ENCODE measurements at places on chromosomes 5 and 9.
A peak's percentile ranks its signal among the peaks of the same experiment; 100 is the strongest.

DNA sequence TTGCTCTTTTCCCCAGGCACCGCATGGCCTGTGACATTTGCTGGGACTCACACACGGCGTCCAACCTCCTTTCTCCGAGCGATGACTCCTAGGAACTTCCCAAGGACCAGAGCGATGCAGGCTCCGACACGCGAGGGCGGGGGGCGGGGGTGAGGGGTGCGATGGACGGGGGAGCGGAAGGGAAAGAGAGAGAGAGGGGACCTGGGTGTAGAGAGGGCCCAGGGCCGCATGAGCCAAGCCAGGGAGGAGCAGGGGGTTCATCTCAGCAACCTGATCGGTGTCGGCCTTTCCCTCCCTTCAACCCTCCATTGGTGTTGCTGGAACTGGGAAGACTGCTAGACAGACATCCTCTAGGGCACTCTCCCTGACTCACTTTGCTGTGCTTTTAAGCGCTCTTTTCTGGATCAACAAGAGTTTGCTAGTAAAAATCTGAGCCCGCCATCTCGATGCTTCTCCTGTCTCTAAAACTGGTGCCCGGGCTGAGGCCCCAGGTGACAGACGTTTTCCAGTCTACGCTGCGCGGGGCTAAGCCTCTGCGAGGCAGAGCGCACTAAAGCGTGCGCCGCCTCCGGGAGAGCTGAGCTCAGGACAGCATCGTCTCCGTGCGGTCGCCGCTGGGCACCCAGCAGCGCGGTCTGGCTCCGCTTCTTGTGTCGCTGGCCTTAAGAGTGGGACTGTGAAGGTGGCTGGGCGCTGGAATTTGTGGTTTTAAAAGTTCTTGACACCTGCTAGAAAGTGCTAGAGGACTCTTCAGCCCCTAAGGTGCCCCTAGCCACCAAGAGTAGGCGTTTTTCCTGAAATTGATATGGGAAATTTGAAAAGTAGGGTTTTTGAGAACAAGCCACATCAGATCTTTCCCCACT, 1.0 kb upstream of the TSLP start:
- no peak for DNase-seq

- DNase-seq, result peak; percentile 44
These were observed 1.3 kb downstream of the MACIR start for GRCh38 chr5:103259705-103260355.

DNA sequence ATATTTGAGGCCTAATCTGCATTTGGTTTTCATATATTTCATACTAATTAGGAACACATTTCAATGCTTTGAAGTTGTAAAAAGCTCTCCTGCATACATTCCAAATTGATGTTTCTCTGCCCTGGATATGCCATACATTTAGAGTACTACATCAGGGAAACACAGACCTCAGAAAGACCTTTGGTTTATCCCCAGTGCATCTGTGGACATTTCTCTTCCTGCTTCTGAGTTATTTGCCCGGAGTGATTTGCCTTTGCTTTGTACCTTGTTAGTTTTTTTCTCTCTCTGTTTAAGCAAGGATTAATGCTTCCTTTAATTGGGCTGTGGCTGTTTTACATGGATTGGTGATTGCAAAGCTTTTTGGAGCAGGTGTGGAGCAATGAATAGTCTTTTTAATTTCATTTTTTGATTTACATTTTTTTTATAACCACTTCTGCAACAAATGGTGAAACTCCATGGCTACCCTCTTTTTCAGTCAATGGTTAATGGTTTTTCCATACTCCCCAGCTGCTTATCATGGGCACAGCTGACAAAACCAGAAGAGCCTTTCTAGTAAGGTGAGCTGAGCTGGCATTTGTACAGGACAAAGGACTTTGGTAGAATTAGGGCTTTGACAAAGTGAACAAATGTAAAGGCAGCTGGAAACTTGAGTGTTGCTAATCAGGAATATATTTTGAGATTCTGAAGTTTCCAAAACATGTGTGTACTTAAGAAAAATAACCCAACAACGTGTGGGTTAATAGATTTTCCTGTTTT, 54.2 kb downstream of the ZSWIM6 start:
- DNase-seq, result no peak

GRCh38 chr9:14961372-14962068, 51.3 kb upstream of the FREM1 start:
- no peak for DNase-seq
